ENCODE measurements at places on chromosomes 6 and 20.

DNA sequence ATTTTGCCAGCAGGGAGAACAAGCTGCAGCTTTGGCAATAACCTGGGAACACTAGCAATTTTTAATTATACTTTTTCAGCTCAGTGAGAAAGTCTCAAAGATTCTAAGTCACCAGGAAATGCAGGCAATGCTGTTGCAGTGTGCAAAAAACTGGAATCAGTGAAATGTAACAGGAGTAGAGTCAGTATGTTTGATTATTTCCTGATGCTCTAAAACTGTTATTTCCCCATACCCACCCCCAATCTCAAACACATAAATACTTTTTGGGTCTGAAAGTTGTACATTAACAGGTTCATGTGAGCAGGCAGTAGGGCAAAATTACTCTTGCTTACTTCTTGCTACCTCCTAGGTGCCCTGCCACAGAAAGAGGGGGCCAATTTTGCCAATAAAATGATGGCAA is 65.4 kb upstream of the BEND6 start:
- DNase-seq, result no peak

- no peak for DNase-seq
Observed at GRCh38 chr20:38501858-38502436, 29.3 kb downstream of the RALGAPB start.

DNA sequence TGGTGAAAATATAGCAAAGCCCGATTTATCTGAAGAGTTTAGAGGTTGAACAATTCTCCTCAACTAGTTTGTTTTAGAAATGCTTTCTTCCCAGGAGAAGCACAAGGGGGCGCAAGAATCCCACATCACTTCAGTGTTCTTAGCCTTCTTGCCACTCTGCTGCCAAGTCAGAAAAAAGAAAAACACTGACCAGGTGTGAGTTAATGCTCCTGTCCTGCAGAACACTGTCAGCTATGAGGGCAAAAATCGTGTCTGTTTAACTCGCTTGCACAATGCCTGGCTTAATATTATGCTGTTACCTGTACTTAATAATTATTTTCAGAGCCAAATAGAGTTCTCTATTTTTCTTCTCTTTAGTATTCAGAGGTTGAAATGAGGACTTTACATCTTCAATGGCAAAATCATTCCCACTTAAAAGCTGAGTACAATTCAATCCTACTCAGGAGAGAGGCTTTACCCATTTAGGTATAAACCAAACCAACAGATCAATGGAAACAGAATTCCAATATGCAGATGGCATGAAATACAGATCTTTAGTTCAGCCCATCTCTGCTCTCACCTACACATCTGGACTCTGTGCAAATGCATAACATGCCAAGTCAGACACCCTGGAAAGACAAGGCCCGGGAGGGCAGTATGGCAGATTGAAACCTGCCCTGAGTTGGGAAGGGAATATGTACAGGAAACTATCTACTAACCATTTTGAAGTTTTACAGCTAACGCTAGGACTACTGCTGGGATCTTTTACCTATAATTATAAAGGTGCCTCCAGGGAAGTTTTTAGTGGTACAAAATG is 71.4 kb upstream of the TULP1 start:
- DNase-seq, result peak; percentile 57

DNA sequence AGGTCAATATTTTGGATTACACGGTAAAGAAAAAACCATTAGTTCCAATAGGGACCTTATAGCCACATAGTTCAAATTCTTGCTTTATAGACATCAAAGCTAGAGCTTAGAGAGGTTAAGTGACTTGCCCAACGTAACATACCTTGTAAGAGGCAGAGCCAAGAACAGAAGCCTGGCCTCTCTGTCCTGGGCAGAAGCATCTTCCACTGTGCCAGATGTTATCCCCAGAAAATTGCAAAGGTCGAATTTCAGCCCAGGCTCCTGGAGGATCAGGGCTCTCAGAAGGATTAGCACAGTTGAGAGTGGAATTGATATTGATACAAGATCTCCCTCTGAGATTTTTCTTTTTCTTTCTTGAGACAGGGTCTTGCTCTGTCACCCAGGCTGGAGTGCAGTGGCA is 6.1 kb downstream of the SMIM28 start:
- no peak for DNase-seq

GRCh38 chr20:47760686-47761481 is 24.4 kb downstream of the SULF2 start:
- DNase-seq, result no peak

- no peak for DNase-seq
Observed at GRCh38 chr20:15564981-15565380, 1008.3 kb downstream of the KIF16B start.

DNA sequence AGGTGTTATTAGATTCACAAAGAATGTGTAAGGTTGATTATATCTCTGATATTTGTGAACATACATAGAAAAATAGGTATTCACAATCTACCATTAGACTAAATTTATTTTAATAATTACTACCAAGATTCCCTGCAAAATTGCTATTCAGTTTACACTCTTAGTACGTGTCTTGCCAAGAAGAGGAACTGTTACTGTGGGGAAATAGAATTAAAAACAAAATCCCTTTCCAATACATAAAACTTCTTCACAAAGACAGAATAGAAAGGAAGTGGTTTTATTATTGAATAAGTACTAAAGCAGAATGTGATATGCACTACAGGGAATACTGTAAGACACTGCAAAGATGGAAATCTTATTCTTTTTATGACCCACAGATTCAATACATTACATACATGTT is 17.0 kb downstream of the RAB32 start:
- DNase-seq, result no peak

GRCh38 chr20:49866051-49866450 is 49.3 kb downstream of the SPATA2 start:
- DNase-seq, result no peak

- DNase-seq, result no peak
Observed at GRCh38 chr6:89200706-89201215, 16.4 kb downstream of the GABRR1 start.

- no peak for DNase-seq
Observed at GRCh38 chr6:133551436-133551835, 310.3 kb downstream of the EYA4 start.

Measured in glutamatergic neuron (in vitro differentiated cells).